Activated naive CD4-positive, alpha-beta T cell treated with Interleukin-2 at 50 U/mL for 16 hours (primary cell): ENCODE measurements at places on chromosomes 2 and 18.

DNA sequence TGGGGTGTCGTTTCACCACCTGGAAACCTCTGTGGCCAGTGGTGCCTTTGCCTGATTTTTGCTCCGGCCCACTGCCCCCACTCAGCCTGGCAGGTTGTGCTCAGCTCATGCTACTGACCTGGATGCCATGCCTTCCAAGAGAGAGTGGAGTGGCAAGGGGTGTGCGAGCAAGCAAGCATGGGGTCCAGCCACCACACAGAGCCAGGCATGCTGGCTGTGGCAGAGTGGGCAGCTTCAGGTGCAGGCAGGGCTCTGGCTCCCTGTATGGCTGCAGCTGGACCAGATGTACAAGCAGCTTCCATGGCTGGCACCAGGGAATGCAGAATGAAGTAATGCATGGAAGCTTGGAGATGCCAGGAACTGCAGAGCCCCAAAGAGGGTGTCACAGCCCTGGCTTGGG lies 620.5 kb upstream of the SETBP1 start:
- DNase-seq, result no peak

GRCh38 chr18:58269931-58270330 lies 225.9 kb downstream of the NEDD4L start:
- no peak for DNase-seq

GRCh38 chr18:23208600-23208999 lies 73.3 kb downstream of the CABLES1 start:
- no peak for DNase-seq

DNA sequence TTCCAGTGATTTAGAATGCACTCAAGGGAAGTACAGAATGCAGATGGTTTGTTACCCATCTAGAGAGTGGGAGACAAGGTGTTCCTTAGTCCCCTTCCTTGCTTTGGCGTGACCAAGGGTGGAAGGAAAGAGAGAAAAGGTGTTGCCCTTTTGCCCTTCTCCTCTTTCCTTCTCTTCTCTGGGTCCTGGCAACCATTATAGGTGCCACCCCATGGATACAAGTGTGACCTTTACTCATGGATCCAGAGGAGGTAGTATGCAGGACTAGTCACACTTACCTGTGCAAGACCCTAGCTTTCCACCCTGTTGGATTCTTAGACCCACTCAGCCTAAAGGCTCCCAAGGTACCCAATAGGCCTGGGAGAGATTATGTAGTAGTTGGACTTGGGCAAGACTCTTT lies 11.6 kb upstream of the RBFA start:
- no peak for DNase-seq

- DNase-seq, result no peak
Observed at GRCh38 chr2:23435250-23436035, 50.5 kb downstream of the KLHL29 start.

GRCh38 chr2:239236043-239236807 lies 164.6 kb downstream of the HDAC4 start:
- no peak for DNase-seq

DNA sequence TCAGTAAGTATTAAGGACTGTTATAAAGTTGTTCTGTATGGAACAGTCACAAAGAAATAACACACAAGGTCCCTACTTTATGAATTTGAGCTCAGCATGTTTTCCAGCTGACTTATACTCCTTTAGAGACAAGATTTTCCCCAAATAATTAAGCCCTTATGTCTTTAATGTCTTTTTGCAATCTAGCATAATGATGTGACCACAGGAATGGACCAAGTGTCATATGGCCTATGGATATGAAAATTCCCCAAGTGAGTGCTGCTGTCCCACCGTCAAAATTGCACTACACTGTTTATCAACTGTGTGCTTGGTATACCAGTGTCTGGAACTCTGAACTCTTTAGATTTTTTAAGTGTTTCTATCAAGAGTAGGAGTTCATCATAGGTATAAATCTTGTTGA lies 369.6 kb downstream of the PID1 start:
- DNase-seq, result no peak
